ENCODE measurements at places on chromosomes 3 and 15. TPM values are rescaled to one million over a fixed set of nuclear protein-coding genes. Genes with fewer than 3 reads are reported as not detected.

ARGFX gene
- total RNA-seq: not detected

HGD gene
- total RNA-seq: 5.2 TPM

PTPN9 gene
- 24.0 TPM for total RNA-seq

PAQR9 gene
- not detected for total RNA-seq

TBC1D23 gene
- total RNA-seq: 32.7 TPM

CCR3 gene
- total RNA-seq: not detected
